Stimulated activated CD4-positive, alpha-beta T cell treated with anti-CD3 and anti-CD28 coated beads, Interleukin-1b, Interleukin-23, amount 100 ng/mL, for 4 hours (primary cell): ENCODE measurements at places on chromosomes 5 and 9.

DNA sequence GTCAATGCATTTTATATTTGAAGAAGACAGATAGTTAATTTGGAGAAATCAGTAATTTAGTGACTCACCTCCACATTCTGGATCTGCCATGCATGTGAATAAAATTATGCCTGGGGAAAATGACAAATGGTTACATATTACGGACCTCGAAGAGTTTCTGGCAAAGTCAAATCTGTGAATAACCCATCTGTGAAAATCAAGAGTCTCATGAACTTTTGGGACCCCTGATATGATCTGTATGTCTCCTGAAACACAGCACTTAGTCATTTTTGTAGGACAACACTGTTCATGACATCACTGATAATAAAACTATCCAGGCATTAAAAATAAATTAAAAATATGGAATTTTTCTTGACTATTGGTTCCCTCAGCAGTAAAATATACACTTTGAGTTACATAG is 584.5 kb downstream of the TLE4 start:
- DNase-seq = no peak

GRCh38 chr5:139275956-139276355 is 17.6 kb upstream of the MATR3 start:
- no peak for DNase-seq

- DNase-seq = no peak
Measured at GRCh38 chr5:59891962-59892643, 1.4 kb downstream of the PDE4D start.

DNA sequence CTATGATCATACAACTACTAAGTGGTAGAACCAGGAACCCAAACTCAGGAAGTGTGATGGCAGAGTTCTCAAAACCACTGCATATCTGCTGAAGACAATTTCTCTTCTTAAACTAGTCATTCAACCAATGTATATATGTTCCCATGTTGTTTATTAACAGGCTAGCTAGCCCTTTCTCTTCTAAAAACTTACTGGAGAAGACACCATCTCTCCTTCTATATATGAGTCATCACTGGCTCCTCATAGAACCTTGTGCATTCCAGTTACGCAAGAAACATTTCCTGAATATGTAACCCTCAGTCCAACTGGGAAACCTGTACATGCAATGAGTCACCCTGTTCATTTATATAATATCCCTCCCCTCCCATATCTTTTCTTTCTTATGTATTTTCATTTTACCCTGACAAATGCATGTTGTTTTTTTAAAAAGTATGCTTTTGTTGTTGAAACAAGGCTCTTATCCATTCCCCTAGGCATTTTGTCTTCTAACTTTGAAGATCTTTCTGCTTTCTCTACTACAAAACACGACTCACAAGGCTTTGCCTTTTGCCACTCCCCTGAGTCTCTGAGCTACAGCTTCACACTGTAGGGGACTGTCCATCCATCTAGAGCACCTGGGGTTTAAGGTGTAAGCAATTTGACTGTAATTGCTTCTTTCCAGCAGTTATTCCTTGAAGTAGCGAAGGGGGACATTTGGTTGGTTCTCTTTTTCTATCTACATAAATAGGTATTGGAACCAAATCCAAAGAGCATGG is 119.5 kb downstream of the ANXA1 start:
- no peak for DNase-seq

DNA sequence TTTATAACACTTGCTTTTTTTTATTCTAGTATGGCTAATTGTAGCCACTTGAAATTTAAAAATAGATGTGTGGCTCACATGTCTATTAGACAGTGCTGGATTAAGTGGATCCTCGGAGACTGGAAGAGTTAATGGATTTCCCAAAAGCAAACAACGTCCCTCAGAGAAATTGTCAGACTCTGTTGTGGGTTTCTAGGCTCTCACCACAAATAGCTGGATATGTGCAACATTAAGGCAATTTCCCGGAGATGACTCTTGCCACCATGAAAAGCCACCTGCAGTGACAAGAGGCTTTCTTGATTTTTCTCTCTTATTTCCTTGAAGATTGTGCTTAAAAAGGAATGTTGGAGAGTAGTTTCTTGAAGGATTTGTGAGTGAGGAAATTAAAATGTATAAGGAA is 43.2 kb downstream of the TMEM167A start:
- no peak for DNase-seq

GRCh38 chr5:67318746-67319145 is 122.1 kb upstream of the CD180 start:
- no peak for DNase-seq

DNA sequence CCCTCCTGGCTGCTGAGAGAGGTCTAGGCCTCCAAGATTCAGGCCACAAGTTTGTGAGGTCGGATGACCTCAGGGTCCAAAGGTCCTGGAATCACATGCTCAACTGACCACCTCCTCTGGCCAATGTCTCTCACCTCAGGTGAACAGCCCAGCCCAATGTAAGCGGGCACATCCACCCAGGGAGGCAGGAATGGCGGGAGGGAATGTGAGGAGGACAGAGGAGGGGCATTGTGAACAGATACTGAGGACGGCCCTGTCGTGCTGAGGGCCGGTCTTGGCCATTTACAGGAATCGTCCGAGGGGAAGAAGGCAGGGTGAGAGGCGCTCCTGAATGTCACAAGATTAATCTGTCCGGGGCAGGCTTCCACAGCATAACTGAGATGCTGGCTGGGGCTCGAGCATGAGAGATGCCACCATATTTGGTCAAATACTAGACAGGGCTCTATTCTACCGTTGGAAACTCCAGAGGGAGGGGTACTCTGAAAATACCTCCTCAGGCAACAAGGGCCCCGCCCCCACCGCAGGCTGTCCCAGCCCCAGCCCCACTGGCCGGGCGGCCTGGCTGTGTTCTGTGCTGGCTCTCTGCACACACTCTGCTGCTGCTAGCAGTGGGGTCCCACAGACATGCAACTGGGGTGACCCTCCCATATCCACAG is 1.5 kb upstream of the IL17B start:
- no peak for DNase-seq

GRCh38 chr5:180769821-180770220 is 30.0 kb upstream of the OR2Y1 start:
- no peak for DNase-seq

DNA sequence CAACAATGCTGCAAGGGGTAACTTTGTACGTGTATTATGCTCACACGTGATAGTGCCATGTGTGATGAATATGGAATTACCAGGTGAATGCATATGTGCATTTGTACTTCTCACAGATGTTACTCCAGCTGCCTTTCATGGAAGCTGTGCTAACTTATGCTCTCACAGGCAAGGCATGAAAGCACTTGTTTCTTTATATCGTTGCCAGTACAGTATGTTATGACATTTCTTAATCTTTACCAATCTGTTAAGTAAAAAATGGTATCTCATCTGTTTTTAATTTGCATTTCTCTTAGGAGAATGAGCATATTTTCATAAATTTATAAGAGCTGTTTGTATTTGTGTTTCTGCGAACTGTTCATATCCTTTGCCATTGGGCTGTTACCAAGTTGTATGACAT is 311.8 kb upstream of the DMRT1 start:
- DNase-seq = no peak

DNA sequence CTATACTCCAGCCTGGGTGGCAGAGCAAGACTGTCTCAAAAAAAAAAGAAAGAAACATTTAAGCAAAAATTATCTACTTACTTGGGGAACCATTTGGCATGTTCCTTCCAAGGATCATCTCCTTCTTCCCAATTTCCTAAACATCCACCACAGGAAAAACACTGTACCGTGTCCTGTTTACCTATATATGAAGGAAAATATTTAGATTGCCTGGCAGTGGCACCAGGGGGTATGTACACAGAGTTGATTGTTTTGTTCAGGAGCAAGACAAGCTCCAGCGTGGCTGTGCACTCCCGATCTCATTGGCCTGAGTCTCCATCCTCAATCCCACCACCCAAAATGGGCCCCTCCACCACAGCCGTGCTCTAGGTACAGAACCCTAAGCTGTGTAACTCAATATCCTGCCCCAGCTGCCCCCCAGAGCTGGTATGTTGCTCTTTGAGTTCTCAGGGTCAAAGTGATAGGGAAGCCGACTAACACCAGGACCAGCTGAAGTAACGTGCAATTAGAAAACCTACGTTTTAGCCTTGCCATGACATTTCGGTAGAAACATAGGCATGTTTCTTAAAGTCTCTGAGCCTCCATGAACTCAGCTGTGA is 13.8 kb downstream of the NAIP start:
- no peak for DNase-seq

DNA sequence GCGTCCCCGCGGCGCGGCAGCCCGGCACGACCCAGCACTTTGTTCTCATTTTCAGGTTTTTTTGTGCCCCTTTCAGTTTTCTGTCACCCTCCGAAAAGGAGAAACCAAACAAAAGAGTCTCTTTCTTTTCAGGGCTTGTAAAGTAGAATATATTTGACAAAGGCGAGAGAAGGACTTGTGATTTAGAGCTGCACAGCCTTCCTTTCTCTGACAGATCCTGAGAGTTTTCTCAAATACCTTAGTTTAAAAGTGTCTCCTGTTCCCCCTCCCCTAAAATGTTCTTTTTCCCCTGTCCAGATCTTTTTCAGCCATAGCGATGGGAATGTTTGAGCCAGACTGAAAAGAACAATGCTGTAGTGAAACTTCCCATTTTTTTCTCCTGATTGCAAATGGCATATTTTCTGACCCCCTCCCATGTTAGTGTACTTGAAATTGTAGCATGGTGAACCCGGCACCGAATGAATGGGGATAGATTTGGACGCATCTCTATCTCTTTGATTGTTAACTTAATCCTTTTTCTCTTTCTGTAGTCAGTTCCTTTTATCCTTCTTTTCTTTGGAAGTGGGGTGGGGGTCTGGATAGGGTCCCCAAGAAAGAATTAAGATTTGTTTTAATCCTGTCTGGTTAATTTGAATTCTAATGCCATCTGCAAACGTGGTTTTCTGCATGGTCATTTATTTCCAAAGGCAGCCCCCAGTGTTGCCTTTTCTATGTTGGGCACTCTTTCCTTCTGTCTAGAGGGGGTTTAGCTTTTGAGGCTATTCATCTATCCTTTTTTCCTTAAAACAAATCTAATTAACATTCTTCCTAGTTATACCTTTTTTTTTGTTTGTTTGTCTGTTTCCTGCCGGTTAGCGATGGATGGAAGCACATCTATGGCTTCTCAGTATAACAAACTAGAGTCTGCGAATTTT is 2.2 kb downstream of the ZSWIM6 start:
- DNase-seq = no peak

GRCh38 chr5:149603920-149604319 is 22.6 kb downstream of the ARHGEF37 start:
- DNase-seq = no peak

- no peak for DNase-seq
Measured at GRCh38 chr5:173457482-173457881, 129.3 kb upstream of the STC2 start.

DNA sequence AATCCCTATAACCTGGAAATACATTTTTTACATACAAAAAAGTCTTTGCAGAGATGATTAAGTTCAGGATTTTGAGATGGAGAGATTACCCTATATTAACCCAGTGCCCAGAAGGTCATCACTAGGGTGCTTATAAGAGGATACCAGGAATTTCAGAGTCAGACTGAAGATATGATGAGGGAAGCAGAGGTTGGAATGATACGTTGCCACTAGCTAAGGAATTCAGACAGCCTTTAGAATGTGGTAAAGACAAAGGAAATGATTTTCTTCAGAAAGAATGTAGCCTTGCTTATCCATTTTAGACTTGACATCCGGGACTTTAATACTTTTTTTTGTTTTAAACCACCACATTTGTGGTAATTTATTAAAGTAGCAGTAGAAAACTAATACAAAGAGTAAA is 2176.8 kb upstream of the C9orf72 start:
- no peak for DNase-seq

DNA sequence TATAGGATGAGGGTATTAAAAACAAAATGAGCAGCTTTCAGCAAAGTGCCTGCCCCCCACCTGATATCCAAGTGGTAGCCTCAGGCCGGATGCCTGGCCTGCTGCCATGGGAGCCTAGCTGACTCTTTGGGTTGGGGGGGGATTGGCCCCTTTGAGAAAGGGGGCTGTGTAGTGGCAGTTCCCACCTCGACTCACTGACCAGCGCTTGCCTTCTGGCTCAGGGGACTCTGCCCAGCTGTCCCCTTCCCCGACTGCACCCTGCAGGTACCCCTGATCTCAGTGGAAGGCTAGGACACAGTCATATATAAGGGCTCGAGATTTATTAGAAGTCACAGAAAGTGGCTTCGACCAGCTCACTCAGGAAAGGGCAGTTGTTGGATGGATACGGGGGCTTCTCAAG is 1.5 kb upstream of the NEUROG1 start:
- DNase-seq = no peak

DNA sequence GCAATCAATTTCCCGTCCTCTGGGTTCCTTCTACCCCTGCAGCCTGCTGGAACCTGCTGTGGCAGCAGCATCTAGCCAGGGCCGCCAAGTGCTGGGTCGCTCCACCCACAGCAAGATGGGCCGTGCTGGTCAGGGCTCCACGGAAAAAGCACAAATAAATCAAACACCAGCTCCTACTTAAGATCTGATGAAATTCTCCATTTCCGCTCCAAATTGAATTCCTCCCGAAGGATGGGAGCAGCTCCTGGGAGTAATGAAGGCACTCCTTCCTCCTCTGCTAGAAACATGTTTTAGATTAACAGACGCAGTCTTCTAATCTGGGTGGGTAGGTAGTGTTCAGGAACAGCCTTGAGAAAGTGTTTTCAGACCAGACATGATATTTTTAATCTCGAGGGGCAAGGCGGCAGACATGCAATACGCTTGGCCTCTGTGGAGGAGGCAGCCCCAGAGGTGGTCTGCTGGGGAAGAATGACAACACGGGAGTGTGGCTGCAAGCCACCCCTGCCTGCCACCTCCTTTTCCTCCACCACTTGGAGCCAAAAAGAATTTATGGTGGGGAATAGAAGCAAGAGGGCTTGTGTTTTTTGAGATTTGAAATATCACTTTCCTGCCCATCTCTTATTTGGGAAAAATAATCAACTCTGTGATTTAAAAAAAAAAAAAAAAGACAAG is 194.1 kb downstream of the AOPEP start:
- no peak for DNase-seq
